Peyer's patch (tissue), 4 donors: ENCODE measurements at places on chromosomes 1 and 21. TPM values are rescaled to one million over a fixed set of nuclear protein-coding genes. Genes with fewer than 3 reads are reported as not detected.
A peak's percentile ranks its signal among the peaks of the same experiment; 100 is the strongest.

Gene CELA3A
- total RNA-seq: not detected

Gene TSTD1
- 59.1 TPM for total RNA-seq

Gene KRTAP7-1
- total RNA-seq: not detected

Gene FCRL6
- 13.2 TPM for total RNA-seq

Gene RGS4
- total RNA-seq: 0.47 TPM

Gene ELAVL4
- total RNA-seq: 0.18 TPM

Gene F5
- total RNA-seq: 0.18 TPM

Gene SPRR1A
- not detected for total RNA-seq

Gene GUCA2B
- total RNA-seq: 396 TPM

Gene C2CD2
- 13.9 TPM for total RNA-seq

Gene CD160
- total RNA-seq: 4.4 TPM

GRCh38 chr1:21129407-21129806 is 47.3 kb downstream of the EIF4G3 start:
- no peak for DNase-seq

DNA sequence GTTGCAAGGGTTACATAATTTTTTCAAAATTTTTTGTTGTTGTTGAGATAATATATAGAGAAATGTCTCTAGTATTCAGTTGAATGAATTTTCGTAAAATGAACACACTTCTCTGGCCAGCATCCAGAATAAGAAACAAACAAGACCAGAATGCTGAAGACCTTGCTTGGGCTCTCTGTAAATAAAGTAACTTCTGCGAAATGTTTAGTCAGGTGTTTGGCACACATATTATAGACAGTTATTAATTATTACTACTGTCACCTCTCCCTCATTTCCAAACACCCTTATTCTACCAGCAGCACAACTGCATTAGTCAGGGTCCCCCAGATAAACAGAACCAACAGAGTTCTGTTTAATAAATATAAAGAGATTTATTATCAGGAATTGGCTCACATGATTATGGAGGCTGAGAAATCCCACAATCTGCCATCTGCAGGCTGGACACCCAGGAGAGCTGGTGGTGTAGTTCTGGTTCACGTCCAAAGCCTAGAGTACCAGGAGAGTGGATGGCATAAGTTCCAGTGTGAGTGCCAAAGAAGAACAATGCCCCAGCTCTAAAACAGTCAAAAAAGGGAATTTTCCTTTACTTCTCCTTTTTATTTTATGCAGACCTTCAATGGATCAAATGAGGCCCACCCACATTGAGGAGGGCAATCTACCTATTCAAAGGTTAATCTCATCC is 44.1 kb upstream of the KCND3 start:
- no peak for DNase-seq

GRCh38 chr1:2968471-2968881 is 52.8 kb upstream of the ACTRT2 start:
- DNase-seq: no peak

DNA sequence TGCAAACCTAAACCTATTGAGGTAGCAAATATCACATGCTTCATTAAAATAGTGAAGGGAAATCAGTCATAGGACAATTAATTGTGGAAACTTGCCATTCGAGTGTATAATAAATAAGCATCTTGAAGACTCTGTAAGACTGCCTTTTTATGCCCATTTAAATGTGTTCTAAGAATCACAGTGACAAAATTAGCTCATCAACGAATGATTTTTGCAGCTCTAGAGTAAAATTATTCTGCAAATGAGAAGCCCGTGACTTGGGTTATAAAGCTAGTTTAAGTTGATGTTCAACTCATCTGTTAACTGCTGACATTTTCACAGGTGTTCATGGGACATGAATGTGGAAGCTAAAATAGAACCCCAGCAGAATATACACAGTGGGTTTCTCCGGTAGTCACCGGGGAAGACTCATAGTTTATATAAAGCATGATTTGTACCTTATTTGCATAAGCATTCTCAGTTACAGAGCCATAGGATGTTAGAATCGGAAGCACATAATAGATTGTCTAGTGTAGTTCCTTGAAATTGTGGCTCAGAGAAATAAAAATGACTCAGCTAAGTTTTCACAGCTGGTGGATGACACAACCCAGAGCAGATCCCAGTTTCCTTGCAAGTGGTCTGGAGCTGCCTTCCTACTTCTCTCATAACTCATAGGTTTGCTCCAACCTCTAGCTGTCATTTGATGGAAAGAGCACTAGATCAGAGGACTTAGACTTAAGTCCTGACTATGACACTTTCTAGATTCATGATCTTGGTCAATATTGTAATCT is 107.3 kb downstream of the UCHL5 start:
- no peak for DNase-seq

DNA sequence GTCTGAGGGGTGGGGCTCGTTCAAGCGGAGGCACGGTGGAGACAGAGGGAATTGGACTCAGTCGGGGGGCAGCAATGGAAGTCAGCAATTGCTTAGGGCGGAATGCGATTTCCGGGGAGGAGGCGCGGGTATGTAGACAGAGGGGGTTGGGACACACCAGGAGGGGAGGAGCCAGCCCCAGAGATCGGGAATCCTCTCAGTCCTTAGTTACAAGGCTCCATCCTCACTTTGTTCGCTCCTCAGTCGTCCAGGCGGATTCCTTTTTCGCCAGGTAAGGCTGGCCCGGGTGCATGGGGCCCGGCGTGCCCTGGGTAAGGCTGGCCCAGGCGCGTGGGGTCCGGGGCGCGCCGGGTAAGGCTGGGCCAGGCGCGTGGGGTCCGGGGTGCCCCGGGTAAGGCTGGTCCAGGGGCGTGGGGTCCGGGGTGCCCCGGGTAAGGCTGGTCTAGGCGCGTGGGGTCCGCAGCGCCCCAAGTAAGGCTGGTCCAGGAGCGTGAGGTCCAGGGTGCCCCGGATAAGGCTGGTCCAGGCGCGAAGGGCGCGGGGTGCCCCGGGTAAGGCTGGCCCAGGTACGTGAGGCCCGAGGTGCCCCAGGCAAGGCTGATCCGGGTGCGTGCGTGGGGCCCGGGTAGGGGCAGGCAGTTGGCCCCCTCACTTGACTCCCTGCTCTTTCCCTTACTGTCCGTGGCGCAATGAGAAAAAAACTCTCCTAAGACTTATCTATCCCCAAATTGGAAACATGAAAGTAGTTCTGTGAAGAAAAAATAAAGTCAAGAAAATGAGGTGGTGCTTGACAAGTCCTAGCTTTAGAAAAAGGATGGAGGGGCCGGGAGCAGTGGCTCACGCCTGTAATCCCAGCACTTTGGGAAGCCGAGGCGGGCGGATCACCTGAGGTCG is at the start of gene L1TD1:
L1TD1 (plus strand) TSS at position 199 of the 894 bp plus-strand sequence. CDS start 11,780 bp downstream, outside the sequence.
- no peak for DNase-seq

- DNase-seq: no peak
Observed at GRCh38 chr1:232149287-232150201, 480.4 kb downstream of the SIPA1L2 start.

- no peak for DNase-seq
Observed at GRCh38 chr1:76160225-76160624, 85.7 kb downstream of the ST6GALNAC3 start.

DNA sequence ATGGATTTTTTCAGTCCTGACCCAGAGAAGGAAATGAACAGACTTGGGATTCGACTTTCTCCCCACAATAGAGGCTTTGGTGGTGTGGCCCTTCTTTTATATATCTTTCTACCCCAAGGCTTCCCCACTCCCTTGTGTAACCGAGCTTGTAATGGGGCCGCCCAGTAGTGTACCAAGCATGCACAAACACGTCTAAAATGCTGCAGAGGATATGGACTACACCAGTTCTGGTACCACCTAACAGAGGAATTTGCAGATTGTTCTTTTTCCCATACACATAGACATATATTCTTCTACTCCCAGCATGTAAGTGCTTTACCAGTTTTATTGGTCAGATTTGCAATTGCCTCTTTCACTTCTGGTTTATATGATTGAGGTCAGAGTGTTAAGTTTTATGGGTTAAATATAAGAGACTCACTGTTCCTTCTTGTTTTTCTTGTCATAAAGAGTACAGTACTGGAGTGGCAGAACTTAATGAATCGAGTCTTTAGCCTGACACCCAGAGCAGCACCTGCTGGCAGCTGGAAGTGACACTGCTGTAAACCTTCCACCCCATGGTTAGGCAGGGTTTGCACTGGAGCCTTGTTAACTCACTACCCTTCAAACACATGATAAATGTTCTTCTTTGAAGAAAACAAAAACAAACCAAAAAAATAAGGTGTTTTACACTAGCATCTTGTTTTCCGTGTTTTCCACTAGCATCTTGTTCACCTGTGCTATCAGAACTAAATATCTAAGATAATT is 198.6 kb downstream of the PTPRC start:
- DNase-seq: no peak

GRCh38 chr1:59592924-59593323 is 221.8 kb upstream of the HOOK1 start:
- DNase-seq: no peak

DNA sequence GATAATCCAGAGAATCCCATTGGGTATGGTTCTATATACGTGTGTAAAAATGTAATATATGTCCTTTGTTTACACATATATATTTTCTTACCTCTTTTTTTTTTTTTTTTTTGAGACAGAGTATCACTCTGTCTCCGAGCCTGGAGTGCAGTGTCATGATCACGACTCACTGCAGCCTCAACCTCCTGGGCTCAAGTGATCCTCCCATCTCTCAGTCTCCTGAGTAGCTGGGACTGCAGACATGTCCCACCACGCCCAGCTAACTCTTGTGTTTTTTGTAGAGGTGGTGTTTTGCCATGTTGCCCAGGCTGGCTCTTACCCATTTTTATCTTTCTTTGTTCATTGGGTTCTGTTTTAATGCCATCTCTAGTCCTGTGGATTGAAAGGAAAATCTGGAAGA is 59.5 kb downstream of the ZBTB17 start:
- no peak for DNase-seq

GRCh38 chr1:109740615-109741373 is at the start of gene GSTM3:
GSTM3 (minus strand) TSS chr1:109741038; CDS start chr1:109740287, 751 bp downstream.
- no peak for DNase-seq

- DNase-seq: no peak
Observed at GRCh38 chr1:201631037-201631436, 92.1 kb downstream of the NAV1 start.

GRCh38 chr1:41913014-41913413 is 5.7 kb downstream of the HIVEP3 start:
- DNase-seq: no peak

DNA sequence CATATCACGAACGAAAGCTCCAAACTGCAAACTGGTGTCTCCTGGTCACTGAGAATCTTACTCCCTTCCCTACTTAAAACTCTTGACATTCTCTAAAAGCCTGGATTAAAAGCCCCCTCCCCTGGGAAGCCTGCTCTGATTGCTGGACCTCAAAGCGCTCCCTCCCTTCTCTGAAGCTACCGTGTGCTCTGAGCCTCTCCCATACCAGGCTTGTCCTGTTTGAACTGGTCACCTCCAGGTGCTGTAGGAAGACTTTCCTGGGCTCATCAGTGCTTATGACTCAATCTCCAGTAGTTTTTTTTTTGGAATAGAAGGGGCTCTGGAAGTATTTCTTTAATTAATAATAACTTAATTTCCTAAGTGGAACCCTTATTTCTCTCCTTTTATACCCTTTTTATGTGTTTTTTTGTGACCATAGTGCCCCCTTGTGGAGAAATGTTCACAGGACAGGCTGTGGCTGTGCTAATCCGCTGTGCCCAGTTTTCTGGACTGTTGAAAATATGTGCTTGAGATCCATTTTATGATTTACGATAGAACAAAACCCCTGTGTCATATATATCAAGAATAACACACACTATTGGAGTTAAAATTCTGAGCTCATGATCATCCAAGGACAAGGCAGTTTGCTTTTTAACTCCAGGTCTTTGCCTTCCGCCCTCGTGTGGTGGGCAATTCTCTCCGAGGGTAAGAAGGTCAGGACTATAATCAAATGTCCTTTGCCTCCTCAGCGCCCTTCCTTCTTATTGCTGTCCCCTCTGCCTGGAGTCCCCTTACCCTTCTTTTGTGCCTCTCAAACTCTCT is 16.9 kb downstream of the MTARC1 start:
- peak; percentile 65 for DNase-seq

DNA sequence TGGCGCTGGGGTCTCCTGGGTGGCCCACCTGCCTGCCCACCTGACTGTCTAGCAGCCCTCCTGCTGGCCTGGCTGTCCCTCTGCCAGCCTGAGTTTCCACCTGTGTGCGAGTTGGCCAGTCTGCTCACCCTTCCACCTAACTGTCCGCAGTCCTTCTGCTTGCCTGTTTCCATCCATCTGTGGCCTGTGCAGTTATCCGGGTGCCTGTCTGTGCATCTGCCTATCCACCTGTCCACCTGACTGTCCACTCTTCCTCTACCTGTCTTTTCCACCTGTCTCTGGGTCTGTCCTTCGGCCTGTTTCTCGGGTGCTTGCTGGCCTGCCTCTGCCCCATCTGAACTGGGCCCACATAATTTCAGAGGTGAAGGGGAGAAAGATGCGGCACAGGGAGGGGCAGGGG is 1.9 kb downstream of the KCNQ4 start:
- DNase-seq: no peak

DNA sequence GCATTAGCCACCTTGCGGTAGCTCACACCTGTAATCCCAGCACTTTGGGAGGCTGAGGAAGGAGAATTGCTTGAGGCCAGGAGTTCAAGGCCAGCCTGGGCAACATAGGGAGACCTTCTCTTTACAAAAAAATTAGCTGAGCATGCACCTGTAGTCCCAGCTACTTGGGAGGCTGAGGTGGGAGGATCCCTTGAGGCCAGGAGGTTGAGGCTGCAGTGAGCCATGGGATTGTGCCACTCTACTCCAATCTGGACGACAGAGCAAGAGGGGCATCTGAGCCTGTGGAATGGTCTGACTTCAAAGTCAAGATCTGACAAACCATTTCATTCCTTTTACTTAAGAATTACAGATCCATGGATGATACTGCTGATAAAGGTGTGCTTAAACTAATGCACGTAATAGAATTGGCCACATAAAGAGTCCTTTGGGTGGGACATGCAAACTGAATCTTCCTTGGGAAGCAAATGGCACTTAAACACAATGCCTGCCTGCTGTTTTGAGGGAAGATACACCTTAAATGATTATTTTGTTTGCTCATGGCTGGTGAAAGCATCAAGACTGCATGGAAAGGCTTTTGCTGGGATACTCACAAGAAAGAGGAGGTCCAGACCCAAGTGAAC is 2.5 kb upstream of the TMEM201 start:
- peak; percentile 36 for DNase-seq

DNA sequence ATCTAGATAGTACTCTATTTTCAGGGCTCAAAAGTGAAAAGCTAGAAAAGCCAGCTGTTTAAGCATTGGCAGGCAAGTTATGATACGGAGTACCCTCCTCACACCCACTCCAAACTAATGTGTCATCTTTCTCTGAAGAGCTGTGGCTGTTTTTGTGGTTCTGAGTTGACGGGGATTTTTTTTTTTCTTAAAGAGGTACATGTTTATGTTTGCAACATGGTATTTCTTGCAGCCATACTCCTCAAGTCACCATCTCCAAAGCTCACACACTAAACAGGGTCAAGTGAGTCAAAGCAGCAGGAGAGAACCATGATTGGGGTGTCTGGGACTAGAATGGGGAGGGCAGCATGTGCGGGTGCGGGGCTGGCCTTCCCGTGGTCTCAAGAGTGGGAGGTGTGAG is 347.2 kb downstream of the DISC1 start:
- no peak for DNase-seq

DNA sequence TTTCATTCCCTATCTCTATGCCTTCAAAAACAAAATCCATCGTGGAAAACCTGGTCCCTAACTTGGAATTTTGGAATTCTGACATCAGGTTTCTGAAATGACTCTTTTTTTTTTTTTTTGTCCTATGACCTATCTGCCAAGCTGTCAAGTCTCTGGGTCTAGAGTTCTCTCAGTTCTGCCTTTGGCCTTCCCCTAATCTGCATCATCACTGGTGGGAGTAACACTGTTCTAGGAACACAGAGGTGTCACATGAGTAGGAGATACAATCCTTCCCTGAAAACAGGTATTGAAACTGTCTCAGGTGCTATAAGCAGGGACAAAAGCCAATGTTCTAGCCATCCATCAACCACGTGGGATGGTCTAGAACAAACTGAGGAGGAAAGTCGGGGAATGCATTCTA is 142.0 kb upstream of the ATP1B1 start:
- DNase-seq: no peak
